Fibroblast of skin of left biceps (primary cell): ENCODE measurements at places on chromosomes 5 and 9.

GRCh38 chr5:127028822-127029457, 1.4 kb downstream of the MARCHF3 start:
- no peak for DNase-seq

GRCh38 chr5:14374100-14374499, 207.5 kb upstream of the OTULINL start:
- DNase-seq = no peak

- peak; percentile 8 for DNase-seq
Measured at GRCh38 chr9:12643686-12644085, 49.5 kb upstream of the TYRP1 start.

GRCh38 chr9:89036891-89037290, 45.6 kb downstream of the S1PR3 start:
- DNase-seq = no peak

- no peak for DNase-seq
Measured at GRCh38 chr5:69364414-69364813, 4.9 kb downstream of the AK6 start.

DNA sequence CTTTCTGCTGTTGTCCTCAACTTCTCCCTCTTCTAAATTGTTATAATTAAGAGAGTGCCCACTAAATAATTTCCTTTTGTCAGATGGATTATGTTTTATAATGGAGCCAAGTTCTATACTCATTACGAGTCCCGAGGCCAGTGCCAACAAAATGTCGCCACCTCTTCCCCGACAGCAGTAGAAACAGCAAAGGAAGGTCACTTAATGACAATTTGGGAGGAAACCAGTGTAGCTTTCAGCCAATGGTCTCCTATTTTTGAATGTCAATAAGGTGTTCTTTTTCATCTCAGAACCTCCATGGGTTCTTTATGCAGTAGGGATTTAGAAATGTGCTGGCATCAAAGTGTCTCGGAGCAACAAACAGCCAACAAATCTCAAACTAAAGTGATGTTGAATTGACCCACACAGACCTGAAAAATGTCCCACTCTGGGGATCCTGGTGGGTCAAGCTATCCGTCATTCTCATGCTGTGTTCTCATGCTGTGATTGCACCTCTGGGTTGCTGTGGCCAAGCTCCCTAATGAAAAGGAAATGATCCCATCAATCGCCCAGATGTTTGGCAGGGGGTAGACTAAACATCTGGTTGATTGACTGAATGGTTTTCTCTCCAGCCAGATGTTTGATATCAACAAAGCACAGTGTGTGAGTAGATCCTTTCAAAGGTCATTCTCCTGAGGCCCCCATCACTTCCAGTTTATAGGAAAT, 291.9 kb downstream of the DMAC1 start:
- DNase-seq = no peak

DNA sequence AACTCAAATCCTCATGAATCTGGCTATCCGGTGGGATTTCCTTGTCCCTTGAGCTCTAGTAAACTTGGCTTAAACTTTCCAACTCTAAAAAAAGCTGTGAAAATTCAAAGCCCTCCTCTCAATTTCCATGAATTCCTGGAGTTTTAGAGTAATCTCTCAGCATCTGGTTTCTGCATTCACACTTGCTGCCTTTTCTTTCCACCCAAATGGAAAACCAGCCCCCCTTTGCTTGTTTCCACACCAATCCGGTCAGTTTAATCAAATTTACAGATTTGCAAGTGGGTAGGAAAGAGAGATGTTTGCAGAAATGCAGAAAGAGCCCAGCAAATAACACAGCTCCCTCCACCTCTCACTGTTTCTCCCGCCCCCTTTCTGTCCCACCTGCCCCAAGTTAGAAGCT, 91.1 kb downstream of the ENC1 start:
- DNase-seq = no peak

DNA sequence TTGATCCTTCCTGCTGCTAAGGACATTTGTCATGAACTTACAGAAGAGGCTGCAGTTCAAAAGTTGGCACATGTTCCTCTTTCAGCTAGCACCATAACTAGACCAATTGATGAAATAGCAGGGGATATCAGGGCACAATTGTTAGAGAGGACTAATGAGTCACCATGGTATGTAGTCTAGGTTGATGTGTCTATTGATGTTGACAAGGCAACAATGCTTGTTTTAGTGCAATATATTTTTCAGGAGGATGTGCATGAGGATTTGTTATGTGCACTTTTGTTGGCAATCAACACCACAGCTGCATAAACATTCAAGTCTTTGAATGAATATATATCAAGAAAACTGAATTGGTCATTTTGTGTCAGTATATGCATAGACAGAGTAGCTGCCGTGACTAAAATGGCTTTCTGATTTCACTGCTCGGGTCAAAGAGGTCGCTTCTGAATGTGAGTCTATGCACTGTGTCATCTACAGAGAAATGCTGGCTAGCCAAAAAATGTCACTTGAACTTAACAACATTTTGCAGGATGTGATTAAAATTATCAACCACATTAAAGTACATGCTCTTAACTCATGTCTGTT, 68.0 kb downstream of the FGF10 start:
- no peak for DNase-seq

GRCh38 chr9:133121198-133121914, at the start of gene RALGDS:
RALGDS (minus strand) TSS chr9:133121240; CDS start chr9:133121154, 86 bp downstream.
- peak; percentile 57 for DNase-seq

- DNase-seq = no peak
Measured at GRCh38 chr9:114229295-114229694, 74.0 kb downstream of the COL27A1 start.

DNA sequence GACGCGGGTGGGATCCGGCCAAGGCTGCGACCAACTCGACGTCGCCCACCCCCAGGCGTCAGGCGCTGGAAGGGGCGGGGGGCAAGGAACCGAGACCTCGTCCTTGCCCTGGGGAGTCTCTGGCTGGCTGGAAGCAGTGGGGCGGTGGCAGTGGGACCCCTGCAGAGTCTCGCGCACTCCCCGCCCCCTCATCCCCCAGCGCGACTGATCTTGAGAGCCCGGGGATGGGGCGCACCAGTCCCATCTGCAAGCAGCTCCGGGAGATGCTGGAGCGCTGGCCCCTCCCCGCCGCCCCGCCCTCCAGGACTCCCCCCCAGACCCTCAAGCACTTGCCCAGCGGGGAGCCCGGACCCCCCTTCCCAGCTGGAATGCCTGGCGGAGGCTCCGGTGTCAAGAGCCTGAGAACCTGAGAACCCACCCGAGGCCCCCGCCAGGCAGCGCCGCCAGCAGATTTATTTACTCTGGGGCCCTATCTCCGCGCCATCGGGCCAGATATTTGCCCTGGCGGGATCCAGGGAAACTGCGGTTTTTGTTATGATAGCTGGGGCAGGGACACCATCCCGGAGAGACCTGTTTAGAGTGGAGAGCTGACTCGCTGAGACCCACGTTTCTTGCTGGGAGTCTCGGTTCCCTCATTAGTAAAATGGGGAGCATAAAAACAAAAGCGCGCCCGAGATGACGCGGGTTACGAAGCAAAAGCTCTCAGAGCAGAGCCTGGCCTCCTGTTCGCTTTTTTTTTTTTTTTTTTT, 1.2 kb downstream of the PRRT1B start:
- no peak for DNase-seq

DNA sequence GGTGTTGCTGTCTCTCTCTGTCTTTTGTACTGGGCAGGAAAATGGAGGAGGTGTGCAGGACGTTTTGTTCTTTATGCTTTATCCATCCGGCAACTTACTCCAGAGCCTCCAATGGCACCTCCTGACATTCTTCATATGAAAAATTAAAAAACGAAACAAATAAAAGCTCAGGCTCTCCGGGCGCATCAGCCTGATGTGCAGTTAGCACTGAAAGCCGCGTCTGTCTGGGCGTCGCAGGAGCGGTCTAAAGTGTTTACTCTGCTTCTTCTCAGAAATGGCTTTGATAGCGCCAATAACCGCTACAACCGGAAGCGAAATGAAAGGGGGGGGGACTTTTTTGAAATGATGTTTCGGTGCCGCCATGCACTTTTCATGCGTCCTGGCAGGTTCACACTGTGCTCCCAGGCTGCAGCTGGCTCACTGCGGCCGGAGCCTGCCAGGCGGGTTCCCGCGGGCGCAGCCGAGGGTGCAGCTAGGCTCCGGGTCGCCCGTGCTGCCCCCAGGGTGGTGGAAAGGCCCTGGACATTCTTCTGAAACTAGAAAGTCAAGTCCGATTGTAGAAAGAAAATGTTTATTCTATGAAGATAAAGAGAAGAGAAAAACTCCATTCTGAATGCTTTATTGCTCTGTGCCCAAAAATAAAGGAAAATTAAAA, 407.7 kb upstream of the IRX1 start:
- no peak for DNase-seq

DNA sequence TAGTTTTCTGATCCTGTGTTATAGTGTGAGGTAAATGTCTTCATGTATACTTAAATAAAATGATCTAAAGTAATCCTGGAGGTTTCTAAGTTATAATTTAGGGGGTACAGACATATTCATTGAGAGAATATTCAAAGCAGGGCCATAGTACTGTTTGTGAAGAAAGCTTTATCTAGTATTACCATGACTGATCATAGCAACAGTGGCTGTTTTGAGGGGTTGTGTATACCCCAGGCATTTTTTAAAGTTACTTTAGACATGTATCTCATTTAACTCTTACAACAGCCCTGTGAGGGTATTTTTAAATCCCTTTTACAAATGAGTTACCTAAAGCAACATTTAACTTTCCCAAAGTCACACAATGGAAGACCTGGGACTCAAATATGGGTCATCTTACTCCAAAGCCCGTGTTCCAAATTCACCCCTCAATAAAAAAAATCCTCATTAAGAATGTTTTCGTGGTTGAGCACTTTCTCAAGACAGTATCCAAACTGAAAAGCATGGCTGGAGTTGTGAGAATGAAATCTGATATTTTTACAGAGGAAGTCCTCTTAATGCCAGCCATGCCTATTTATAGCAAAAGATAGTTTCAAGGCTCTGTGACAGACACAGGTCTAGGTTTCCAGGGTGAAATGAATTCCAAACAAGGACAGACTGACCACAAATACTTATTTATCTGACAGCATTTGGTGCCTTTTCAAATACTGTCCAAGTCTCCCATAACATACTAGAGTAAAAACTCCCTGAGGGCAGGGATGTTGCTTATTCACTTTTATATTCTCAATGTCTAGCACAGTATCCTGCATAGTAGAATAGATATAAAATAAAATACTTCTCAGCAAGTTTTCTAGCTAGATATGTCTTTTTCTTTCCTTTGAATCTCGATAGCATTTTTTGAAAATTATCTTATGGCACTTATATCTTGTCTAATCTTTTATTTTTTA, 10.4 kb downstream of the STOM start:
- DNase-seq = no peak

GRCh38 chr5:6469836-6470235, 21.2 kb downstream of the UBE2QL1 start:
- no peak for DNase-seq

DNA sequence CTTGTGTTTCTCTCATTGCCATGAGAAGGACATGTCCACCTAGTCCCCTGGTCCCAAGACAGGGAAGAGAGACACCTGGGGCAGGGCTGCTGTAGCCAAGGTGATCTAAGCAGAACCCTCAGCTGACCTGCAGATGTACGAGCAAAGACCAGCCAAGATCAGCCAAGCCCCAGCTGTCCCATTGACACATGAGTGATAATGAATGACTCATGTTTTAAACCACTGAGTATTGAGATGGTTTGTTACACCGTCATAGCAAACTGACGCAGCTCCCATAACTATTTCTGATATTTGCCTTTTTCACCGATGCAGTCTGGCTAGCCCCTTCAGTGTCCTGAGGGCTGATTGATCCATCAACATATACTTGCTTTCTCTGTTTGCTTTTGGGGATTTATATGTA, 6.7 kb downstream of the OR1K1 start:
- no peak for DNase-seq

GRCh38 chr5:122162100-122162638, 32.8 kb downstream of the ZNF474 start:
- DNase-seq = no peak

- no peak for DNase-seq
Measured at GRCh38 chr5:31329715-31330114, 136.2 kb downstream of the CDH6 start.

DNA sequence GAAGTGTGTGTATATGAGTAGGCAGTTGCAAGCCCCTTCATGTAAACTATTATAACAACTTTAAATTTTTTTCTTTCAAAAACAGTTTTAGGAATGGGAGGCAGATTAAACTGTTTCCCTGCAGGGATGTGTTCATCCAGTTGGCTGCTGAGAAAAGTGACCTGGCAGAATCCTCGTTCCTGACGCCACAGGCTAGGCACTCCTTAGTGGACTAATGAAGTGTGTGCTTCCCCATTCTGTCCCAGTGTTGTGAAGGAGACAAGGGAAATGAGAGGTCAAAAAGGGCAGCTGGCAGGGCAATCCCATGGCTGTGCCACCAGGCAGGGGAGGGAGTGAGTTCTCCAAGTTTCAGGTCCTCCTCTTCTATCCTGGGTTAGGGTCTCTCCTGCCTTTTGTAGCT, 59.8 kb downstream of the FOXD1 start:
- no peak for DNase-seq

GRCh38 chr5:9529041-9529480, 16.8 kb downstream of the SEMA5A start:
- no peak for DNase-seq

DNA sequence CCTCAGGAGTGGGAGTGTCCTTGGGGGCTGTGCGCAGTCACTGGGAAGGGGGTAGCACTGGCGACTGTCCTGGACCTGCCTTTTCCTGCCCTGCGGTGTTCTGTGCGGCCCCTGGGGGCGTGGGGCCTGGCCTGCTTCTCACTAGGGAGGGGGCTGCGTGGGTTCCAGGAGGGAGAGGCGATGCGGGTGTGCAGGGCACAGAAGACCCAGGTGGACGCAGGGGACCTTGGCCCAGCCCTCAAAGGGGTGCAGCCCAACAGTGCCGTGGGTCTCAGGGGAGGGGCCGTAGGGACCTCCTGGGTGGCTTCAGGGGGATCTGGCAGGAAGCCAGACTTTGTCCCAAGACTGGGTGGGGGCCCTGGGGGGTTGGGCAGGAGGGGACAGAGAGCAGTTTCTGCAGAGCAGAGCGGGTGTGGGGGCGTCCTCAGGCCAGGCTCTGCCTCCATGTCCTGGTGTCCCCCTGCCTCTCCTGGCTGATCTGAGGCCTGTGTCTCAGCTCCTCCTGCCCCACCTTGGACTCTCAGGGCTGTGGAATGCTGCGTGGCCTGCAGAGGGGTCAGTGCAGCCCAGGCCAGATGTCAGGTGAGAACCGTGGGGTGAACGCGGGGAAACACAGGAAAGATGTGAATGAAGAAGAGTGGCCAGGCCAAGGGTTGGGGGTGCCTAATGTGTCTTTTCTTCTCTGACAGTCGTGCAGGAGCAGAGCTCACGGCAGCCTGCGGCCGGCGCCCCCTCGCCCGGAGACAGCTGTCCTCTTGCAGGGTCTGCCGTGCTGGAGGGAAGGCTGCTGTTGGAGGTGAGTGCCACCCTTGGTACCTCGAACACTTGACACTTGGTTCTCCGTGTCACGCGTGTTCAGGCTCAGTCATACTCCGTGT, 54.6 kb downstream of the AHRR start:
- DNase-seq = no peak

- DNase-seq = no peak
Measured at GRCh38 chr5:178790371-178790770, 59.9 kb upstream of the ZNF354A start.

DNA sequence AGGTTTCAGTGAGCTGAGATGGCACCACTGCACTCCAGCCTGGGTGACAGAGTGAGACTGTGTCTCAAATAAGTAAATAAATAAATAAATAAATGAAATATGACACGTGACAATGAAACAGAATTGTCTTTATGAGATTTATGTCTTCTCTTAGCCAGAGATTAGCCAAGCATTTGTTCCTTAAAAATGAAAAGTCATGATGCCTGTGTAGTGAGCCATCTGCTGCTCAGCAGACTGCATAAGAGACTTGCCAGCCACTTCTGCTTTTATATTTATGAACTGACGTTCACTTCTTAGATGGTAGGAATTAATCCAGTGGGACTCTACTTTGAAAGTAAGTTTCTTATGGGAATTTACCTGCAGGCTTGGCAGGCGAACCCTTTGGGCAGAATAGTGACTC, 227.4 kb downstream of the NR3C1 start:
- no peak for DNase-seq
